ENCODE measurements at places on chromosomes 3 and 15.

DNA sequence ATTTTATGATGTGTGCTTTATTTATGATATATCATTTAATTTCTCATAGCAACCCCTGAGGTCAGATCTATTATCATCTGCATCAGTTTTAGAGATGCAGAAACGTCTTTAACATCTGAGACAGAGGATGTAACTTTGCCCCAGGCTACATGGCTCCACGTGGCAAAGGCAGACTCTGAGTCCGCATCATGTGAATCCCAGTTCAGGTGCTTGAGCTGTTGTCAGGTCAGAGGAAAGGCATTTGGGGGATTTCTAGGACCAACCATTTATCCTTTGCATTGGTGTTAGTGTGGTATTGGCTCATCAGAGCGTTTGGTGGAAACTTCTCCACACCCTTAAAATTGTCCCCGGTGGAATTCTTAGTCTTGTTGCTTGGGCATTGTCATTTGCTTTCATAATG, 10.8 kb downstream of the CACNA2D3 start:
- DNase-seq, result no peak

DNA sequence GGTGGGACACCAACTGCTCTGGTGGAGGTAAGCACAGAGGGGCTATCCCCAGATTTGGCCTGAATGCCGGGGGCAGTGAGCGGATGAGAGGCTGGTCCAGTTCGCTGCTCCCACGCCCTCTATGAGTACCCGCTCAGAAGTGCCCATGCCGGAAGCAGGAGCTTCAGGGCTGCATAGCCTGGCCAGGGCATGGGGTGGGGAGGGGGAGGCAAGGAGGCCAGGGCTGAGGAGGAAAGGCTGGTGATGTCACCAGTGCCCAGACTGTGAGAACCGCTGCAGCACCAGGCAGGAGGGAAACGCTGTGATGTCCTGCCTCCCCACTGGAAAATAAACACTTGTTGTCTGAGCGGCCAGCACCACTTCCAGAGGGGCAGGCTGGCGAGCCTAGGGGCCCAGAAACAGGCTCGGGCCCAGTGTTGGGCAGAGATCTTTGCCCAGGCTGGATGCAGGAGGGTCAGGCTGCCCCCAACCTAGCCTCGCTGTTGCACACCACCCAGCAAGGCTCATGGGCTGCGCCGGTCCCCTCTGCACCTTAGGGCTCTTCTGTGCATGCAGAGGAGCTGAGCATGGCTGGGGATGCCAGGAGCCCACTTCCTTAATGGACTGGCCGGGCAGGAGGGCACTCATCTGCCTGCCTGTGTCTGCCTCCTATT, 10.9 kb upstream of the DLL4 start:
- no peak for DNase-seq

DNA sequence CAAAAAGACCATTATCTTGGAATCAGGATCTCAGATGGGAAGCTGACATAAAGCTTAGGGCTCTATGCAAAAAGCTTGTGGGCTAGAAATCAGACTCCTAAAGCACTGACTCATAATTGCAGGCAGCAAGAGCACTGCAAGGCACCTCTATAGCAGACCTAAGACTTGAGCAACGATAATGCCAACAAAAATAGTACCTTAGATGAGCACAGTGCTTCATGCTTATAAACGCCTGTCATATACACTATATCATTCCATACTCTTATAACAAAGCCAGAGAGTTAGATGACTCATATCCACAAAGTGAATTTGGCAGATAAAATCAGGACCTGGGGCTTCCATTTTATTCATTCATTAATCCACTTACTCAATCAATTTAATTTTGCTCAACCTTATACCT, 560.8 kb downstream of the MCTP2 start:
- DNase-seq, result no peak

GRCh38 chr3:175383371-175383770, 524.2 kb downstream of the NAALADL2 start:
- DNase-seq, result no peak

- no peak for DNase-seq
These were observed 35.5 kb downstream of the EOMES start for GRCh38 chr3:27686642-27687041.

DNA sequence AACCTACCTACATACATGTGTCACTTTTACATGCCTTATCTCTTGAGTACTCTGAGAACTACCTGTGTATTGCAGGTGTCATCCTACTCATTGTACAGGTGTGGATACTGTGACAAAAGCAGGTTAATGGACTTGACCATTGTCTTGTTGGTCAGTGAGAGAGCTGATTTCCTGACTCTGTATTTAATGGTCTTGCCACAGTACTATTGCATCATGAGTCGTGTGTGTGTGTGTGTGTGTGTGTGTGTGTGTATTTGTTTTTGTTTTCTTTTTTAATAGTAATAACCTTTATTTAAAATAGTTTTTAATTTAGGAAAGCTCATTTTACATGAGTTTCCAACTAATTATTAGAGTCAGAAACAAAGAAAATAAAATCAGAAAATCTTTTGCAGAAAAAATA, 7.7 kb downstream of the SELENOT start:
- no peak for DNase-seq

GRCh38 chr3:131081224-131081623, 54.5 kb downstream of the NEK11 start:
- DNase-seq, result no peak

DNA sequence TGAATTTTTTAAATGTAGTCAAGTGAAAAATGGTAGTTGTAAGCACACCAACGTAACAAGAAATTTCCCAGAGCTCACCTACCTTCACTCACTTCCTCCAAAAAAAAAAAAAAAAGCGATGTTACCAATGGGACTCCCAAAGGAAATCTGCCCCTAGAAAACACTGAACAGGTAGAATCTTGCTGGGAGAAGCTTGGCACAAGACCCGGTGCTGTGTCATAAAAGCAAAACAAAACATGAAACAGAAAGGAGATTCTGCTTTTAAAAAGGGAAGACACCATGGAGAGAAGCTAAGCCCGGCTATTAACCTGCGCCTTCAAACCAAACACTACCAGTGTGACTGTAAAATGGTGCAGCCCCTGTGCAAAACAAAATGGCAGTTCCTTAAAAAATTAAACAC, 40.5 kb downstream of the PGPEP1L start:
- DNase-seq, result no peak

DNA sequence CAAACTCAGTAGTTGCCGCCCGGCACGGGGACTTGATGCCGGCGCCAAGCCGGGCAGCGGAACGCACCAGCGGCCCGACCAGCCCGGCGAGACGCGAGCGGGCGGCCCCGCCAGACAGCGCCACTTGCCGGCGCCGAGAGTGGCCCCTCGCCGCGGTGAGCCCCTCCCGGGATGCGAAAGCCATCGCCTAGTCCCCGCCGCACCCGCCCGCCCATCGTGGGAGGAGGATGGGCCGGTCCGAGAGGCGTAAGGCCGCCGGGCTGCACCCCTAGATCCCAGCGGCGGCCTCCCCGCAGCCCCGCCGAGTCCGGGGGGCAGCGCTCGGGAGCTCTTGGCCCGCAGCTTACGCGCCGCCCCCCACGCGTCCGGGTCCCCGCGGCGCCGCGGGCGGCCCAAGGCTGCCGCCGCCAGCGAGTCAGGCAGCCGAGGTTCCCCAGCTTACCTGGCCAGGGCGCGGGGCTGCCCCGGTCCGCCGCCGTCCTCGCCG, 609 bp downstream of the GOLGA8A start:
- DNase-seq, result no peak

DNA sequence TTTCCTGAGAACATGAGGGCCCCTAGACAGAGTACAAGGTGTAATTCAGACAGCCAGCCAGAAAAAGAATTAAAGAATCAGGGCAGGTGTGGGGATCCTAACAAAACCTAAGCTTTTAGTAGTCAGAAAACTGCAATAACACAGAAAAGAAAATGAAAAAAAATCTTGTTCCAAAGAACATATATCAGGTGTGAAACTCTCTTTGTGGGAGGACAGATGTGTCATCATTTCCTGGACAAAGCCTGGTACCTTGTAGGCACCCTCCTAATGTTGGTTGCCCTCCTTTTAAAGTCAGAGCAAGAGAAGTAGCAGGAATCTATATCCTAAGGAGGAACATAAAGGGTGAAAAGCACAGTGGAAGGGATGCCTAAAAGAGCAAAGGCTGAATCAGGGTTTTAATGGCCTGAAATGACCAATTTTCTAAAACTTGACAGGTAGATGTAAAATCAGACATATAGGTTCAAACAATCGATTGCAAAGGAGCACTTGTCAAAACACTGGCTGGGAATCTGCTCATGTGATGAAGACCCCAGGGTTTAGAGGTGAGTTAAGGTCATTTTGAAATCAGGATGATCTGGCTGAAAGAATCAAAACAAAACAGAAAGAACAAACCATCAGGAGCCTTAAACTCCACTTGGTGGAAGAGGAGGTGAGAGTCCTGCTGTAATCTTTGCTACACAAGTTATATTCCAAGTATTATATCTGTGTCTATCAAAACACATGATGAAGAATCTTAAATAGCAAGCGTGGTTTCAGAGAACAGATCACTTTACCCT, 54.9 kb downstream of the TGFBR2 start:
- no peak for DNase-seq

DNA sequence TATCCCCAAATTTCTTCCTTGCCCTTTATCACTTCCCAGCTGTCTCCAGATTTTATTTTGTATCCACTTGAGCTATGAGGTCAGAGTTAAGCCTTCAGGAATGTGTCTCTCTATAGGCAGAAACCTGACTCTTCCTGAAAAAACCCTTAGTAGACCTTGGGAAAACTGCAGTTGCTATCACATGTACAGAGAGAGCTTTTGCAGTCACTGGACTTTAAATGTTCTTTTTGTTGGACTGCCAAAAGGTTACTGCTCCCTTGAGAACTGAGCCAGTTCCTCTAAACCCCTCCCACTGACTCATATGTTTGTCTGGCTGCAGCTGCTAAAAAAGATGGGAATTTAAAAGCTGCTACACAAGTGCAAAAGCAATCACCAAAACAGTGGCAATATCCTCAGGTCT, 169.1 kb upstream of the CCDC54 start:
- peak; percentile 47 for DNase-seq

GRCh38 chr15:72591361-72591760, 63.1 kb upstream of the GOLGA6B start:
- no peak for DNase-seq

- DNase-seq, result no peak
These were observed 56.4 kb downstream of the TGFBR2 start for GRCh38 chr3:30662836-30663235.

- no peak for DNase-seq
These were observed 7.5 kb upstream of the CHMP2B start for GRCh38 chr3:87219611-87220010.

DNA sequence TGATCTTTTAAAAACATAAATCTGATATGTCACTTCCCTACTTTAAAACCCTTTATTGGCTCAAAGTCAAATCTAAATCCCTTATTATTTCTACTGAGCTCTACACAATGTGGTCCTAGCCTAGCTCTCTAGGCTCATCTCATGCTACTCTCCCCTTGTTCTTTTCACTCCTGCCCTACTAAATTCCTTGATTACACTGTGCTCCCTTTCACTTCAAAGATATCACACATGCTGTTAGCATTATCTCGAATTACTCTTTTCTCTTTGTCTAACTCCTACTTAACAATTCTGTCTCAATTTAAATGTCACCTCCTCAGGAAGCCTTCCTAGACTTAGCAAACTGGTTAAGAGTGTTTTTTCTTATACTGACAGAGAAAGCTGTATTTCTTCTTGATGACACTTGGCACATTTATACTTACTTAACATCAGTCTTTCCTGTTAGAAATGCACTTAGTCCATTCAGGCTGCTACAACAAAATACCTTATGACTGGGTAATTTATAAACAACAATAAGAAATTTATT, 102.0 kb downstream of the SCAPER start:
- DNase-seq, result no peak

- DNase-seq, result no peak
These were observed 124.4 kb upstream of the MEF2A start for GRCh38 chr15:99441444-99441800.

- DNase-seq, result no peak
These were observed 23.4 kb downstream of the GTF2E1 start for GRCh38 chr3:120765830-120766493.

Measured in NCI-H524 treated with DMSO at 0.1 percent for 48 hours (cell line).